ENCODE measurements at places on chromosomes 12 and 14.

GRCh38 chr14:91244501-91244901 is at the start of gene GPR68:
GPR68 (minus strand) TSS chr14:91244704; CDS start chr14:91235050, 9,654 bp downstream.
- no peak for DNase-seq

GRCh38 chr12:19605720-19606119 is 166.4 kb downstream of the AEBP2 start:
- DNase-seq: no peak

DNA sequence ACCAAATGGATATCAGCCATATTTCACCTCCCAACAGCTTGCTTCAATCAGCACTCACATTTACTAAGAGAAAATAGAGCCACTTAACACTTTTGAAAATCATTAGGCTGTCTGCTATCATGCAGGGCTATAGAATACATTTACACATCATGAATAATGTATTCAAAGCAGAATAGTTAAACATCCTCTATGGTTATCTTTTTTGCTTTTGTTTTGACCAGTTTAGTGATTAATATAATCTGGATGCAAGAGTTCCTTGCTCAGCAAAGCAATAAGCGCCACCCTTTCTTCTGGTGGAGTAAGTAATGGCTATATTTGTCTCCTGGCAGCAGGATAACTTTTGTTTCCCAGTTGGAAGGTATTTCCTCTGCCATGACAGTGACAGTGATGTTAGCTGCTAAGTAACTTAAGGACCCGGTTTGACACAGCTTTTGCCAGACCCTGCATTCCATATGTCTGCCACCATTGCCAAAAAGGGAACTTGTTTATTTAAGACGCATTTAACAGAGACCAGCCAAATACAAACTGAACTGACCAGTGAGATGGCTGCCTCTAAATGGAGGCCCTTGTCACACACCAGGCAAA is 70.3 kb upstream of the NR2C1 start:
- DNase-seq: no peak

DNA sequence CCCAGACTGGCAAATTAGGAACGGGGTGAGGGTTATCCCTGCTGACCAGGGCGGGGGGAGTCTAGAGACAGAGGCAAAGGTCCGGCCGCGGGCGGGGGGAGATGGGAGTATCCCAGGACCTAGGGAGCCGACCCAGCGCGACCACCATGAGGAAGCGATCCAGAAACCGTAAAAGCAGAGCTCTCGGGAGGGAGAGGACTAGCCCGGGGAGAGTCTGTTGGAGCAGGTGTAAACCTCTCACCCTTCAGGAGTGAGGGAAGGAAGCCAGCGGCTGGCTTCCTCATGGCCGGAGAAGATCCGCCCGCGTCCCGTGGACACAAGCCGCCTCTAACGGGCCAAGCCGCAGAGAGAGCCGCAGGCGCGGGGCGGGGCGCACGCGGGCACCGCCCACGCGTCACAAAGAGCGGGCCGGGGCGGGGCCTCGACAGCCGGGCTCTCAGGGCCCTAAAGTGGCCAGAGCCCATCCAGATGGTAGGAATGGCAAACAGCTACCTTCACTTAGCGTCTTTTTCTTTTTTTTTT is at the start of gene ACRBP:
TSS of gene ACRBP (minus strand) at position 350 of the 522 bp plus-strand sequence. CDS start at position 284, 66 bp downstream.
- no peak for DNase-seq

DNA sequence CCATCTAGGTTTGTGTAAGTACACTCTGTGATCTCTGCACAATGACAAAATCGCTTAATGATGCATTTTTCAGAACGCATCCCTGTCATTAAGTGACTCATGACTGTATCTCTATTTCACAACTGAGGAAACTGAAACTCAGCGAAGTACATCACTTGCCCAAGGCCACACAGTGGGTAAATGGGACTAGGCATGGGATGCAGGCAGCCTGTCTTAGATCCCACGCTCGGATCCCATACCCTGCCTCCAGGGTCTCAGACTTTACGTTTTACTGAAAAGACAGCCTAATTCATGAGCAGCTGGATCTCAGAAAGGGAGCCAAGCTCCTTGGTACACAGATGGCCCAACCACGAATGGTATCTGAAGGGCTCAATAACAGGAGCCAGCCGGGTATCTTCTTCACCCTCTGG is 2.4 kb upstream of the MLEC start:
- DNase-seq: no peak

DNA sequence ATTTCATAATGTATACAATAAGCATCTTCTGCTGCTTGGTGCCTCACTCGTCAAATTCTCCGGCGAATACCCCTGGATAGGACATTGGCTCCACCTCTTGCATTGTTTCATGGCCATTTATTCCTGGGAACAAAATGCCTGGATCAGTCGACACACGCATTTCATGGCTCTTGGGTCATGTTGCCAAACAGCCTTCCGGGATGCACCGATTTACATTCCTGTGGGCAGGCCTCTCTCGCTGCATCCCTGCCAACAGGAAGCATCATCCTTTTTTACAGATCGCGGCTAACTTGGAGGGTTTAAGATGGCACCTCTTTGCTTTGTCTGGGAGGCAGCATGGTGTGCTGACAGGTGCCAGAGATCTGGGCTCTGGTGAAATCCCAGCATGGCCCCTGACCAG is 32.7 kb upstream of the RIMBP2 start:
- no peak for DNase-seq

GRCh38 chr14:100738269-100738691 is 11.6 kb downstream of the DLK1 start:
- no peak for DNase-seq

GRCh38 chr12:6383572-6384498 is at the start of gene LTBR:
LTBR (plus strand) TSS chr12:6384162; CDS start chr12:6384359, 197 bp downstream.
- DNase-seq: no peak

- DNase-seq: no peak
Observed at GRCh38 chr14:23299211-23299957, 3.3 kb downstream of the PPP1R3E start.

DNA sequence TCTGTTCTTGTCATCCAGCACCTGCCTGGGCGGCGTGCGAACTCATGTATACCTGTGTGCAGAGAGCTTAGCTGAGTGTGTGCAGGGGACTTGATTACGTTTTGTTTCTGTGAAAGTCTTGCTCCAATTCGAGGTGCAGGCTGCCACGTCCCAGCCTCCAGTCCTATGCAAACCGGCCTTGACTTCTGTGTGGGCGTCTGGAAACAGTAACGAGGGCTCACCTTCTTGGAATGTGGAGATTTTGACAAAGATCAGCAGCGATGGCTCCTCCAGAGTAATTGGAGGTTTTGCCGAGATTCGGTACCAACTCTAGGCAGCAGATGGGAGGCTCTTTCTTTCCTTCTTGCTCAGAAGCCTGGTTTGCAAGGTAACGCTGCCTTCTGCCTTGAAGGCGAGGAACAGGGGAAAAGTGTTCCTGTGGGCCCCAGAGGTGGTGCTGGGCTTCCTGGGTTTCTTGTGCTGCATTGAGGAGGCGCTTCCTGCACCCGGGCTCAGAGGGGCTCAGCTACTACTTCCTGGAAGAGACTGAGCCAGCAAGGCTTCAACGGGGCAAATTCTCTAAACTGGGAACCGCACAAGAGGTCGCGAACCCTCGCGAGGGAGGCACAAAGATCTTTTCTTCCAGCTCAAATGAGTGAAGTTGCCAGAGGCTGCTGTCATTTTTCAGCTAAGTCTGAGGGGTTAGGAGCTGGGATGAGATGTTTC is 249.0 kb downstream of the AACS start:
- no peak for DNase-seq

DNA sequence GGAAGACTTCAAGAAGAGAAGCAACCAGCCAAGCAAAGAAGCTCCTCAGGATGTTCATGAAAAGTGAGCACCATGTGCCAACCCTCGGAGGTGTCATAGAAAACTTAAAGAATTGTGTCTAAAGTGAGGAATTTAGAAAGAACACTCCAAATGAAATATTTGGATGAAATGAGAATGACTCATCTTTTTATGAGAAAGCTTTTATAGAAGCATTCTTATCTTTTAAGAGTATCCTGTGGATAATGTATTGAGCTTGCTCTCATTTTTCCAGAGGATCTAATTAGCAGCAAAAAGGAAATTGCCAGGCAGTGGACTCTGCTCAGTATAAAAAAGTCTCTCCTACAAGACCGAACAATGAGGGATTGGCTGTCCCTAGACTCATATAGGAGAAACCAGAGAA is 454.9 kb downstream of the LRIG3 start:
- DNase-seq: no peak

GRCh38 chr12:101794574-101794973 is 36.2 kb downstream of the GNPTAB start:
- DNase-seq: no peak

- no peak for DNase-seq
Observed at GRCh38 chr12:15778126-15778525, 11.1 kb downstream of the EPS8 start.

DNA sequence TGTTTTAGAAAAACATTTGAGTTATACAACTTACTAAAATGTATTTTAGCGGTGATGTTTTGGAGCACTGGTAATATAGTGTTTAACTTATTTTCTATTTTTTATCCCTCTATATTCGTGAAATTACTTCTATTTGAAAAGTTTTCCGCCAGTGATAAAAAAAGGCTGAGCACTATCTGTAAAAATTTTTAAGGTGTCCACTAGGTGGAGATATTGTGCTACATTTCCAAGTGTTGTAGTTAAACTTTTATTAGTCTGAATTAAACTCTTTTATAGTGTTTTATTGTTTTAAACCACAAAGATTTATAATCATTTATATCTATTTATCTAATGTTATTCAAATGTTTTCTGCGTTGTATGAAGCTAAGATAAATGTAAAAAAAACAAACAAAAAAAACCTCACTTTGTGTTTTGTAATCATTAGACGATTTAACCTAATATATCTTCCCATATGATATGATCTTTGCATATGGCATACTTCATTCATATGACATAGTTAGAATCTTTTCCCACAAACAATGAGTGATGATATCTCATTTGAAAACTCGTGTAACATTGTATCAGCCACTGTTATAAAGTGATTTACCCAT is 11.8 kb downstream of the ALG10B start:
- no peak for DNase-seq

GRCh38 chr14:54805445-54806322 is 96.9 kb downstream of the GCH1 start:
- DNase-seq: peak; percentile 52

GRCh38 chr12:7039403-7039802 is 21.1 kb upstream of the C1S start:
- DNase-seq: no peak

- no peak for DNase-seq
Observed at GRCh38 chr14:72401101-72401625, 468.9 kb downstream of the RGS6 start.

- DNase-seq: no peak
Observed at GRCh38 chr12:25362646-25363045, 111.9 kb upstream of the KRAS start.

DNA sequence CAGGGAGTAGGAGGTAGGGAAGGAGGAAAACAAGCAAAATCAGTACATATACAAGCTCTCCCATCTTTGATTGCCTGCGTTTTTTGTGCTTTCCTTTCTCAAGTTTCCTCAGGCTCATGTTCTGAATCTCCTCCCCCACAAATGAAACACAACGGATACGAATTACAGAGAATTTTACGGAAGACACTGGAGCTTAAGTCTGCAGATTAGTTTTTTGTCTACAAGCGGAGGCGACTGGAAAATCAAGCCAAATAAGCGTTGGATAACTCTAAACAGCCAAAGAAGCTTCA is 612 bp downstream of the WBP11 start:
- DNase-seq: no peak

- peak; percentile 56 for DNase-seq
Observed at GRCh38 chr12:13211859-13212664, 15.5 kb downstream of the EMP1 start.

DNA sequence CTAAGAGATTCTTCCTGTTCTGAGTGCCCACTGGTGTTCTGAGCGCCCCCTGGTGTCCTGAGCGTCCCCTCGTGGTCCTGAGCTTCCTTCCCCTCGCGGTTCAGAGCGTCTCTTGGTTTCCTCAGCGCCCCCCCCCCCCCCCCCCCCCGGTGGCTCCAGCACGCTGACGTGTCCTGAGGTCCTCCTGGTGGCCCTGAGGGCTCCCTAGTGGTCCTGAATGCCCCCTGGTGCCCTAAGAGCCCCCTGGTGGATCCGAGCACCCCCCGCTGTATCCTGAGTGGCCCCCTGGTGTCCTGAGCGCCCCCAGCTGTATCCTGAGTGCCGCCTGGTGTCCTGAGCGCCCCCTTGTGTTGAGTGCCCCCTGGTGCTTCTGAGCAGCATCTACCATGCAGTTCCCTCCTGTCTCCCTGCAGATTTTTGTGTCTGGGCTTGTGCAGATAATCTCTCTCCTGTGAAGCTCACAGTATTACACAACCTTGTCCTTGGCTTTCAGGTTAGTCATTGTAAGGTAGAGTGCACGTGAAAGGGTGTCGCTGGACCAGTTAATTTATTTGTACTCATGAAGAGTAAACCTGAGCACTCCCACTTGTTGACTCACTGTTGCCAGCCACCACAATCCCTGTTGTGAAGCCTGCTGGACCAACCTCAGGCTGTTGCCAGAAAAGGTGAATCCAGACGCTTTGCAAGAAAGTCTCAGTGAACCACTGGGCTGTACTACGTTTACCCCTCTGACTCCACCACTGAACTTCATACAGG is 1168.4 kb downstream of the TMEM121 start:
- DNase-seq: peak; percentile 38

GRCh38 chr14:76762411-76763095 is 1.3 kb downstream of the VASH1 start:
- DNase-seq: no peak

- no peak for DNase-seq
Observed at GRCh38 chr12:21264232-21264631, 70.5 kb downstream of the SLCO1A2 start.

All from activated gamma-delta T cell treated with anti-CD3 and anti-CD28 coated beads, Interleukin-2, amount 50 U/mL, for 16 hours (primary cell).